ENCODE measurements at places on chromosomes 5 and 9.

GRCh38 chr9:138024131-138024530, 146.5 kb downstream of the CACNA1B start:
- no peak for DNase-seq

- no peak for DNase-seq
These were observed 376.1 kb upstream of the IRX4 start for GRCh38 chr5:2258861-2259260.

DNA sequence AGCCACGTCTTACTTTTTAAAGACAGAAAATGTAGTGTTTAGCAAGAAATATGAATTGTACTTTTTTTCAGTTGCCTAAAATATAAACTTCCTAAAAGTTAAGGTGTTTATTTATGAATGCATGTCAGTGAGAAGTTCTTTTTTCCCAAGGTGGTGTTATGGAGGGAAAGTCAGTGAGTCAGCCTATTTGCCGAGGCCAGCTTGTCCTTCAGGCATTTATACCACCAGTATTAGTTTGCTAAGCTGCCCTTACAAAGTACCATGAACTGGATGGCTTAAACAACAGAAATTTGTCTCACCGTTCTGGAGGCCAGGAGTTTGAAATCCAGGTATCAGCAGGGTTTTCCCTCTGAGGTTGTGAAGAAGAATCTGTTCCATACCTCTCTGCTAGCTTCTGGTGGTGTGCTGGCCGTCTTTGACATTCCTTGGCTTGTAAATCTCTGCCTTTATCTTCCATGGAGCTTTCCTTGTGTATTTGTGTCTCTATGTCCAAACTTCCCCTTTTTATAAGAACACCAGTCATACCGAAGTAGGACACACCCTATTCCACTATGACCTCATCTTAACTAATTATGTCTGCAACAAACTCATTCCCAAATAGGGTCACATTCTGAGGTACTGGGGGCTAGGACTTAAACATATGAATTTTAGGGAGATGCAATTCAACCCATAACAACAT, 38.4 kb downstream of the PRKACG start:
- no peak for DNase-seq

DNA sequence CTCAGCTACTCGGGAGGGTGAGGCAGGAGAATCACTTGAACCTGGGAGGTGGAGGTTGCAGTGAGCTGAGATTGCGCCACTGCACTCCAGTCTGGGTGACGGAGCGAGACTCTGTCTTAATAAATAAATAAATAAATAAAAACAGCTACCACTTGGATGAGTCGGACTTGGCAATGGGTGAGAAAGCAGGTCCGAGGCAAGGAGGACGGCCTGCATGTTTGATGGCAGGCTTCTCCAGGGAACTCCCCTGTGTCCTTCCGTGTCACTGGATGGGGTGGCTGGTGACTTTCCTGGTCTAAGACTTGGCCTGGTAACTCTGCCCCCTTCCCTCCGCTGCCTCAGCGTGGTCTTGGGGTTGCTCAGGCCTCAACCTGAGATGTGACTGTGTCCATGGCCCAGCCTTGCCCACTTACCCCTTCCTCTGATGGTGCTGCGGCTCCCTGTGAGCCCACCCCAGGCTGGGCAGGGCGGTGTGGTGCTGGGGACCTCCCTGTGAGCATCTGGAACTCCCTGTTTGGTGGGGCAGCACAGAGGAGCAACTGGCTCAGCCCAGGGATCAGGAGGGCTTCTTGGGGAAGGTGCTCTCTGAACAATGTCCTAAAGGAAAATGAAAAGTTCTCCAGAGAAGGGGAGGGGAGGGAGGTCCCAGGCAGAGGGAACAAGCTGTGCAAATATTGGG, 62.5 kb upstream of the PSD2 start:
- no peak for DNase-seq

- DNase-seq, result no peak
These were observed 4.9 kb upstream of the OLFM1 start for GRCh38 chr9:135082536-135082935.

DNA sequence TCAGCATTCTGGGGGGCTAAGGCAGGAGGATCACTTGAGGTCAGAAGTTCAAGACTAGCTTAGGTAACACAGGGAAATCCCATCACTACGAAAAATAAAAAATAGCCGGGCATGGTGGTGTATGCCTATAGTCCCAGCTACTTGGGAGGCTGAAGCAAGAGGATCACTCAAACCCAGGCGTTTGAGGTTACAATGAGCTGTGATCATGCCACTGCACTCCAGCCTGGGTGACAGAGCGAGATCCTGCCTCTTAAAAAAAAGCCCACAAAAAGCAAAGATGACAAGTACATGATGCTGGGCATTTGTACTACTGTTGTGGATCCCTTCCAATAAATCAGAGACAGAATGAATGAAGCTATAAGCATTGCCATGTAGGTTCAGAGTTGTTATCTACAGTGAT, 320.1 kb upstream of the PANK3 start:
- no peak for DNase-seq

DNA sequence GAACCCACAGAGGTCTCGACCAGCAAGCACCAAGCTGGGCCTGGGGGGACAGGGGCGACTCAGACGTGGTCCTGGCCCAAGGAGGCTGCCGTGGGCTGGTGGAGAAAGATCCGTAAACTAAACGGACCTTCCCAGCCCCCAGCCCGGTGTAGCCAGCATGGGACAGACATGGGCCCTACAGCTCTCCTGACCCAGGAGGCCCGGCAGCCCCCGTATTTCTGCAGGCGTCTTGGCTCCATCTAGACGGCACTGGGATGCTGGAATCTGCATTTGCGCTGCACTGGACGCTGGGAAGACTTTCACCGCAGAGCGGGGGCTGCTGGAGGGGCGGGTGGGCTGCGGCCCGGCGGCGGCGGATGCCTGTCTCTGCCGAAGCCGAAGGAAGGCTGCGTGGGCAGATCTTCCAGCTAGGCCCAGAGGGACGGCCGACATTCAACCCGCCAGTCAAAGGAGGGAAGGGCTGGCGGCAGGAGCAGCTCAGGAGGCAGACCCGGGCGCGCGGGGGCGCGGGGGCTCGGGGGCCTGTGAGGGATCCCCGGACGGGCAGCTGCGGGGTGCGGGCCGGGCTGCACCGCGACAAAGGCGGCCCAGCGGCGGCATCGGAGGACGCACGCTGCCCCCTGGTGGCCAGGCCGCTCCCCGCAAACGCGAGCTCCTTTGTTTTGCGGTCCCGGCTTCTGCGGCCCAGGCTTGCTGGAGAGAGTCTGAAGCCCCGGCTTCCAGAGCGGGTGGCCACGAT, 266.2 kb downstream of the NSG2 start:
- peak; percentile 80 for DNase-seq

DNA sequence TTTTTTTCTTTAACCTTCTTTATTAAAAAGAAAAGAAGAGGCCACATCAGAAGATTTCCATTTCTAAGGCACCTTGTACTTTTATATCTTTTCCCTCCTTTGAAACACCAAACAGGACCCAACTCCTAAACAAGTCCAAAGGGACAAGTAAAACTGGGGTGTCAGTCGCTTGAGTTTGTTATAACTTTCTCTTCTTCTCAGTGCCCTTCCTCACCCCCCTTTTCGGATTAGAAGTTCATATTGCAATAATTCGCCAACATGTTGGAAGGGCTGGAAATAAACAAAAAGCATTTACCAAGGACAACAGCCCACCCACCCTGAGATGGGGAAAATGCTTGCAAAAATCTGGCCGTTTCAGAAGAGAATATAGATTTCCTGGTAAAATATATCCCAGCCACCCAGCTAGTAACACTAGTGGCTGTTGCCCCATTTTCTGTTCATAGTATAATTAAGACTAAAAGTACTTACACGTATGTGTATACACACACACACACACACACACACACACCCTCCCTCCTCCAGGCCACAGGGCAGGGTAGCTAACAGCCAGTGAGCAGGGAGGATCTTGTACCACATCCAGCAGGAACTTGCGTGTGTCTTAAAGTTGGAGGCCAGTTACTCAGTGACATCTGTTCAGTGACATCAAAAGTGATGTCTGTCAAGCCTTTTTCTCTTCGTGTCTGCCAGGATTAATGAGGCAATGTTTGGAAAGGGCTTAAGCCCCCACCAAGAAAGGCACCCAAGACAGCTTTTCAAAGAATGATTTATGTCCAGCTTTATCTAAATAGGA, 149.1 kb upstream of the KLF4 start:
- peak; percentile 93 for DNase-seq

DNA sequence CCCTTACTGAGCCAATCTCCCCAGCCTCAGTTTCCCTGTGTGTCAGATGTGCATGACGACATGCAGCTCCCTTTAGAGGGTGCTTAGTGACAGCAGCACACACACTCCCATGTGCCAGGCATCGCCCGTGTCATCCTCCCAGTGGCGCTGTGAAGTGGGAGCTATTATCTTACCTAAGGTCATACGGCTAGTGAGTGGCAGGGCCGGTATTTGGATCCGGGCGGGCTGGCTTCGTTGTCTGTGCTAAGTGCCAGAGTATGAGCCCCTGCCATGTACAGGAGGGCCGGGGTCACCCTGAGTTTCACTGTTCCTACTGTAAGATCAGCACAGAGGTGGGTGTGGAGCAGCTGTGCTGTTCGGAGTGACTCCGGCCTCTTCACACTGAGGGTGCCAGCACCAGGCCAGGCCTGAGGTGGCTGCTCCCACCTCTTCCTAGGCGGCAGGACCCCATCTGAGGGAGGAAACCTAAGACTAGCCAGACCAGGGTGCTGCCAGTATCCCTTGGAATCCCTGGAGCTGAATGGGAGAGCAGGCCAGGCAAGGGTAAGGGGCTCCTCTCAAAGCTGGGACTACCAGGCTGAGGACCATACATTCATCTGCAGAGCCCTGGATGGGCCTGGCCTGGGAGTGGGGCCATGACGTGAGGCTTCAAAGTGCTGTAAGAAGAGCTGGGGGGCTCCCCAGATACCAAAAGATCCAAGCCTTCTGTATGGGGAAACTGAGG, 22.5 kb downstream of the AQP7 start:
- no peak for DNase-seq

- no peak for DNase-seq
These were observed 79.9 kb downstream of the SMIM23 start for GRCh38 chr5:171865471-171865870.

- DNase-seq, result no peak
These were observed 1.2 kb downstream of the RNF14 start for GRCh38 chr5:141969783-141970771.

DNA sequence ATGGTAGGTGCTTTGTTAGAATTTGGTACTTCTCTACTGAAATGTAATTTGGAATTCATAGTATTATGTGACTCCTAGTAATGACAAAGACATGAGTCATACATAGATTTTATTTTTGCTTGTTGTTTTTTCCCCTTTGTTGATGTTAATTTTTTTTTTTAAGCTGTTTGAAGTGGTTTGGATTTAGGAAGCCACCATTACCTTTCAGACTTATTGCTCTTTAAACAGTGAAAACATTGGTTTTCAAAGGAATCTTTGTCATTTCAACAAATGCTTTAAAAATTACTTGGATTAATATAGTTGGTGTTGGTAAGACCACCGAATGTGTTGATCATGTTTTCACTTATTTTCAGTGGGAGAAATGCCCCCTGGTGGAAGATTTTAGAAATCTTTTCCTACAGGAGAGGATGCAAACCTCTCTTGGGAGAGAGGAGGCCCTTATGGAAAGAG, 170.1 kb upstream of the PITX1 start:
- DNase-seq, result peak; percentile 19

DNA sequence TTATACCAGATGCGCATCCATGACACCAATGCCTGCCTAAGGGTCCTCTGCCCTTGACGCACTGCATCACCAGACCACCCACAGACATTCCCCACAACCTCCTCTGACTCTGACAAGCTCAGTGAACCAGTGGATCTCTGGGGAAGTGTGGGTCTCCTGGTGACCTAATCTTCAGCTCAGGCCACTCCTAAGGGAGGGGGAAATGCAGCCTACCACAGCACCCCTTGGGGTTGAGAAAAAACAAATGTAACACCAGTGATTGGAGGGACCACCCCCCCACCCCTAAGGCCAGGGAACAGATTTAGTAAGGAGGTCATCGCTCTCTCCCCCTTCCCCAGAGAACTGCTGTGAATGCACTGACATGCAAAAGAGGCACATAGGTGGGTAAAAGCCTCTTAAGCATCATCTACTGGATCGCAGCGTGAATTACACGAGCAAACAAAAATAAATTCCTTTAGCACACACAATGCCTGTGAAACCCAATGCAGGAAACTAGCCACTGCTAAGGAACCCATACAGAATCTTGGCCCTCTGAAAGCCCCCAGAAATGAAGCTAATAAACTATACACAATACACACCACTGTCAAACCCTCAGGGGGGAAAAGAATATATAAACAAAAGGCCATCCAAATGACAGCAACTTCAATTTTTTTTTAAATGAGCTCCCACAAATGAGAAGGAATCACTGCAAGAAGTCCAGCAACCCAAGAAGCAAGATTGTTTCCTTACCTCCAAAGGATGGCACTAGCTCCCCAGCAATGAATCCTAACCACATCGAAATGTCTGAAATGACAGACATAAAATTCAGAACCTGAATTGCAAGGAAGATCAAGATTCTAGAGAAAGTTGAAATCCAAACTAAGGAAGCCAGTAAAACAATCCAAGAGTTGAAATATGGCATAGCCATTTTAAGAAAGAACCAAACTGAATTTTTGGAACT, 513.7 kb upstream of the PTGER4 start:
- peak; percentile 25 for DNase-seq

DNA sequence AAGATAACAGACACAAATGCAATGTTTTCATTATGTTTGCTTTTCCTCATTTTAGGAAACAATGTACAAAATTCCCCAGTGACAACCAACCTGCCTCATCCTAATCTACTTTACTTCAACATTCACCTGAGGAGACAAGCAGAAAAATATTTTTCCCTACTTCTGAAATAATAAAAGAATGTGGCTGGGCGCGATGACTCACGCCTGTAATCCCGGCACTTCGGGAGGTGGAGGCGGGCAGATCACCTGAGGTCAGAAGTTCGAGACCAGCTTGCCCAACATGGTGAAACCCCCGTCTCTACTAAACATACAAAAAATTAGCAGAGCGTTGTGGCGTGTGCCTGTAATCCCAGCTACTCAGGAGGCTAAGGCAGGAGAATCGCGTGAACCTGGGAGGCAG, 36.9 kb downstream of the MYO10 start:
- no peak for DNase-seq

DNA sequence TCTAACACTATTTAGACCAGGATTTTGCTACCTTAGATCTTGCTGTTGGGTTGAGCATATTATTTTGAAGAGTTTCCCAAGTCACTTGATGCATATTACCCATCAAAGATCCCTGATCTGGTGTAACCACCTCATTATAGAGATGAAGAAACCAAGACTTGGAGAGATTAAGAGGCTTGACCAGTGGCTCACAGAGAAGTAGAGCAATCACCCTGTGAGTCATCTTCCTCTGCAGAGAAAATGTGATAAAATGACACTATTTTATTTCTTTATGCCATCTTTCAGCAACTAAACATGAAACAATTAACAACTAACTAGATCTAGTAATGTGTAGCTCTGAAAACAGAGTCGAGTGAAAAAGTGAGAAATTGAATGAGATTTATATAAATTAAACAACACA, 76.1 kb downstream of the KIF4B start:
- no peak for DNase-seq

GRCh38 chr9:76987594-76988200, 31.8 kb upstream of the FOXB2 start:
- DNase-seq, result peak; percentile 13

- DNase-seq, result no peak
These were observed 36.0 kb upstream of the PDE8B start for GRCh38 chr5:77174526-77174925.

Data from lung (tissue), 17 donors.